Dorsolateral prefrontal cortex (tissue), 122 donors: ENCODE measurements at places on chromosomes 12 and 14.

GRCh38 chr14:55297611-55298499 is 26.6 kb downstream of the FBXO34 start:
- no peak for DNase-seq

GRCh38 chr12:4723226-4723625 is 3.0 kb downstream of the GALNT8 start:
- no peak for DNase-seq

GRCh38 chr12:26460361-26460760 is 265.0 kb downstream of the SSPN start:
- no peak for DNase-seq

GRCh38 chr12:49885663-49886461 is 17.8 kb downstream of the FAIM2 start:
- no peak for DNase-seq

GRCh38 chr12:5295996-5296395 is 135.9 kb upstream of the NTF3 start:
- DNase-seq, result no peak

- no peak for DNase-seq
Measured at GRCh38 chr12:104680070-104680469, 223.3 kb downstream of the CHST11 start.

GRCh38 chr12:2575245-2575644 is 219.5 kb upstream of the FKBP4 start:
- no peak for DNase-seq

DNA sequence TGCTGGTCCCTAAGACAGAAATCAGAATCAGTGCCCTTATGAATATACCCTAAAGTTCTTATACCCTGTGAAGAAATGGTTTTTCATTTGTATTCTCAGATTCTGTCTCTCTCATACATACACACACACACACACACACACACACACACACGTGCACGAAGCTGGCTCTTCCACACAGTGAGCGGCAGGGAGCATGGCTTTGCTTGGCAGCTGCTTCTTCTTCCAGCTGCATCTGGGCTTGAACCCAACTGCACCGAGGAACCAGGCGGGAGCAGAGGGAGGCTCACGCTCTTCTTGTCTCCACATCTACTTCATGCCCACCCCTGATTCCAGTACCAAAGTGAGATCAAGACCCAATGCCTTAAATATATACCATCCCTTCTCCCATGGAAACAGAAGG is 19.4 kb downstream of the GRIN2B start:
- no peak for DNase-seq

GRCh38 chr12:39395866-39396265 is 47.1 kb downstream of the KIF21A start:
- no peak for DNase-seq

DNA sequence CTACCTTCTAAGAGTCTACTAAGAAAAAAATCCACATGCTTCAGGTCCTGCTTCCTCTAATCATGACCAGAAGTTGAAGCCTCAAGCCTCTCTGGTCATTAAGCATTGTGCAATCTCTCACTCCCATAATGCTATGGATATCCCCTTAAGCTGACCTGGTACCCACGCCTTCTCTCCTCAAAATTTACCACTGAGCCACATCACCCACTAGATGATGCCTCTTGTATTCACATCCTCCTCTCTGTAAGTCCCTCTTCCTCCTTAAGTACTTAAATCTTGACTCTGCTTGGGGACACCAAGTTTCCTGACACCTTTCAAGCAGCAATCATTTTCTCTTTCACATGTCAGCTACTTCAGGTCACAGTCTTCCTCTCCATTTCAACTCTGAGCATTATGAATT is 9.8 kb downstream of the GALNT4 start:
- no peak for DNase-seq

DNA sequence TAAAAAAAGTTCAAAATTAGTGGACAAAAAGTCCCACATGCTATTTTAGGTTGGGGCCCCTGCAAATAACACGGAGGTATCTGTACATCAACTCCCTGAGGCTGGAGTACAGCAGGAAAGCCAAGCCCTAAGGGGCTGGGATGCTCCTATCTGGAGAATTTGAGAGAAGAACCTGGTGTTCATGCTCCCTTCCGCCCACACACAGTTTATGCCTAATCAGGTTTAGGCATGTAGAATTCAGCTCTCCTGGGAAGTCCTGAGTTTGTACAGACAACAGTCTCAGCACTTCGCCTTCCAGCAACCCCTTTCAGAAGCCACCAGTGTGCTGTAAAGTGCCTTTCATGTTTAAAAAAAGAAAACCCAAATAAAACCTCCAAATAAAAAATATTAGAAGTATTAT is 237.3 kb upstream of the GRIP1 start:
- DNase-seq, result no peak

GRCh38 chr14:92534932-92535643 is 21.5 kb downstream of the RIN3 start:
- no peak for DNase-seq

- no peak for DNase-seq
Measured at GRCh38 chr12:113257564-113257963, 36.3 kb downstream of the TPCN1 start.

GRCh38 chr14:104787736-104788135 is 7.8 kb downstream of the AKT1 start:
- no peak for DNase-seq

GRCh38 chr14:38931969-38932652 is 170.9 kb downstream of the SEC23A start:
- DNase-seq, result no peak

GRCh38 chr12:2306735-2307134 is 253.9 kb downstream of the CACNA1C start:
- DNase-seq, result no peak

- no peak for DNase-seq
Measured at GRCh38 chr12:15200641-15201040, 20.6 kb downstream of the RERG start.

DNA sequence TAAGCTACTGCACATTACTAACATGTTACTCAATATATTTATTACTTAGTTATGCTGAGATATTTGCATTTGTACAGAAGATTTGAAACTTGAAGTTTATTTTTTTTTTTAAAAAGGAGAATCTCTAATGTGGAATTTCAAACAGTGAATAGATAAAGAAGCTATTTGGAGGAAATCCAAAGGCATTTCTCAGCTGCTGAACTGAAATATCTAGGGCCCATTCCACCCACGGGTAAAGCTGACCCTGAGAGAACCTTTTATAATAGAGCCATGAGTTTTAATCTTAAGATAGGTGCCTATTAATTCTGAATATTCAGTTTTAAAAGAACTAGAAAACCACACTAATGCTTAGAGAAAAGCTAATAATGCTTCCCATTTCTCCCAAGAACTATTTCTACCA is 225.4 kb upstream of the CAND1 start:
- DNase-seq, result no peak

DNA sequence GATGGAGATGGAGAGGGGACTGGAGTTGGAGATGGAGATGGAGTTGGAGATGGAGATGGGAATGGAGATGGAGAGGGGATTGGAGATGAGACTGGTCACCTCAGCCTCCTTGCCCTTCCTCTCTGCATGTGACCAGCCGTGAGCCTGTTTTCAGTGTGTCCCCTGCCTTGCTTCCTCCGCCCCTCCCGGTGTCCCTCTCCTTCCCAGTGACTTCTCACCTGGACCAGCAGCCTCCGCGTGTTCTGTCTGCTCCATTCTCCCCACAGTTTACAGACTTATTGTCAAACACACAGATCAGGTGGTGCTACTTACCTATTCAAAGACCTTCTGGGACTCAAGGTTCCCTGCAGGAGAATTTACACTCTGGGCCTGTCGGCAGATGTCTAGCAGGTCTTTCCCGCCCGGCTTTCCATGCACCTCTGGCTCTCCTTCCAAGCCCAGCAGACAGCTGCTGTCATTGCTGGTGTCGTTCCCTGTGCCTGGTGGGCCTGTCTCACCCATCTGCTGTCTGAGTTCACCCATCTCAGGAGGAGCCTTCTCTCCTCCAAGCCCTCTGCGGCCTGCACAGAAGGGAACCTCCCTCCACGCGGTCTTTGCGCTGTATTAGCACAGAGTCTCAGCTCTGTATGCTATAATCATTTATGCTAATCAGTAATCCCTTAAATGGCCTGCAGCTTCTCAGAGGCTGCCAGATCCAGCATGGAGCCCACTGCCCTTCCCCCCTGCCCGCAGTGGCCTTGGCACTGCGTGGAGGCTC is 62.1 kb downstream of the ADGRD1 start:
- no peak for DNase-seq

GRCh38 chr12:23221066-23221465 is 596.1 kb downstream of the ETNK1 start:
- DNase-seq, result no peak

- no peak for DNase-seq
Measured at GRCh38 chr12:6529291-6529737, 5.0 kb upstream of the GAPDH start.

DNA sequence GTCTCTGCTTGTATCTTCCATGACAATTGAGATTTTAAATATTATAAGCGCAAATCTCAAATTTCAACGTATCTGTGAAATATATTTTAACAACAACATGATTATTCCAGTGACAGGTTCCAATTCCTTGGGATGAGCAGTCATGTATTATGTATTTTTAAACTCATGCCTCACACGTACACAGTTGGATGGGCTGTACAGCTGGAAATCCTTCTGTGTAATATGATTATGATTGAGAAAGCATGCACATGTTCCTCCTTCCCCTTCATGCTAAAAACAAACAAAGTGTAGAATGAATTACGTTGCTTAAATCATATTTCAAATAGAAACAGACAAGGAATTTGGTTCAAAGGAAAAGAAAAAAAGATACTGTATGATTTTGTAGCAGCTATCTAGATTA is 428.3 kb downstream of the TMTC2 start:
- DNase-seq, result no peak

GRCh38 chr12:79983986-79984620 is 49.2 kb upstream of the PPP1R12A start:
- DNase-seq, result no peak

GRCh38 chr12:104526751-104527150 is 70.0 kb downstream of the CHST11 start:
- DNase-seq, result no peak

DNA sequence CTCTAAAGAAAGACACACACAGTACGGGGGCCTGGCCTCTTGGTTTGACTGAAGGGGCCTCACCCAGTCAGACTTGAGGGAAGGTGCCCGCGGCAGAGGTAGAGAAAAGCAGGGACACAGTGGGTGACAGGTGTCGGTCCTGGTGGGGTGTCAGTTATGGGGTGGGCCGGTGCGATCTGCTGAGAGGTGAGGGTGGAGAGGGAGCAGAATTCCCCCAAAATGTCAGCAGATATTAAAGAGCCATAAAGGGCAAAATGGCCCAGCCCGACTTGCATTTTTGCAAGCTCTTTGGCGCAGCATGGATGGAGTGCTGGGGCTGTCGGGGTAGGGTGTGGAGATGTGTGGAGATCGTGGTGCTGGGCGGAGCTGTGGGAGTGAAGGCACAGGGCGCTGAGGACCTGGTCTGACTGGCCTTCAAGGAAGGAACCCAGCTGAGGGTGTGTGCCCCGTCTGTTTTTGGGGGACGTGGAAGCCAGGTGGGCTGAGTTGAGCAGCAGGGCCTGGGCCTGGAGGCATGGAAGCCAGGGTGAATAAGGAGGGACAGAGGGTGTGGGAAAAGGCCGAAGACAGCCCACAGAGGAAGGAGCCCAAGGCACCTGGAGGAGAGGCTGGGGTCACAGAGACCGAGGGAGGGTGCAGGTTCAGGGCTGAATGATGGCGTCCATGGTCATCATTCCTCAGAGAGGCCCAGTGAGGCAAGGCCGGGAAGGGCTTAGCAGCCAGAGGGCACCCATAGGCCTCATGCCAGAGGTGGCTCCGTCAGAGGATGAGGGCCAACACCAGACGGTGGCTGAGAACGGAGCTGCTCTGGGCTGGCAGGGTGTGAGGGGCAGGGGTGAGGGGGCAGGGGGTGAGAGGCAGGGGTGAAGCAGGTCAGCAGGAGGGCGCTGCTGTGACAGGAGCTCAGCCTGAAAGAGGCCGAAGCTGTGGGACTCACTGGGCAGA is 48.2 kb upstream of the DYNC1H1 start:
- no peak for DNase-seq

DNA sequence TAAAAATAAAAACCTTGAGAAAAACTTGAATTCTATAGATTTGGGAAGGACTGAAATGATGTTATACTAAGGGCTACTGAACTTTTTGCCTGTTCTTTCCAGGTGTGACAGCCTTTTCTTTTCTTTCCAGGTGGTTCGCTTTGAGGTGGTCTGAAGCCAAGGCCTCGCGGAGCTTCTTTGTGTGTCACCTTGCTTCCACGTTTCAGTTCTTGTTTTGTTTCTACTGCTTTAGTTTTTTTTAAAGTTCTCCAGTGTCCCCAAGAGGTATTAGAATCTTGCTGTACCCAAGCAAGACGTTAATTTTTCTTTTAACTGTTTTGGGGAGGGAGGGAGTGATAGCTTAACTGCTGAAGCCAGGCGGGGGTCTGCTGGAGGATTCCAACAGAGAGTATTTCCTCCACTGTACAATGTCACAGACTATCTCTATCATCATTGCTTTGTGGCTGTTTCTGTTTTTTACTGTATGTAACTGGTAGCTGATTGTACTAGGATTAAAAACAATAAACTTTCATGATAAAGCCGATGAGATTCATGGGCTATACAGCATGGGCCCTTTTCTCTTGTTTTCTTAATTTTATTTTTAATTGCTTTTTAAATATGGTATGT is 40.2 kb downstream of the PROX2 start:
- no peak for DNase-seq

DNA sequence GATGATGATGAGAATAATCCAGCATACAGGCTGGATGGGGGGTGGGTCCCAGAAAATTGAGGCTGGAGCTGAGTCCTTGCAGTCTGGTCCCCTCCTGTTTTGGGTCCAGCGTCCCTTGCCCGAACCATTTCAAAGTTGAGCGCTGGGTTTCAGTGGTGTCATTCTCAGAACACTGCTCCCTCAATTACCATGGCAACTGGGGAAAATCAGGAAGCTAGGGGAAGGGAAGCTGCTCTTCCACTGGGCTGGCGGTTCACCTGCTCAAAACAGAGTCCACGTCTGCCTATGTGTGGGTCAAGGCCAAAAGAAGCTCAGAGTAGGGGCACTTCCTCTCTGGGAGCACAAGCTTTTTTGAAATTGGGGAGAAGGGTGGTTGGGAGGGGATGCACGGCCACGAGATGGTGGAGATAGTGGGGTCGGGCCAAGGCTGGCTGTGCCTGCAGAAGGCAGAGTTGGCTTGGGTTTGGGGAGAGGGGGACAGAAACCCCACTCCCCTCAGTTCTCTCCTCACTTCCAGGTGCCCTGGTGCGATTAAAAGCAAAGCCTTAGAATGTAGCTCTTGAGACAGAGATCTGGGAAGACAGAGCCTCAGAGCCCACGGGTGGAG is 1.7 kb upstream of the NOS1 start:
- no peak for DNase-seq

- DNase-seq, result no peak
Measured at GRCh38 chr12:98156697-98157096, 358.7 kb upstream of the TMPO start.

GRCh38 chr12:124663771-124664366 is 96.5 kb upstream of the NCOR2 start:
- DNase-seq, result peak; percentile 82

DNA sequence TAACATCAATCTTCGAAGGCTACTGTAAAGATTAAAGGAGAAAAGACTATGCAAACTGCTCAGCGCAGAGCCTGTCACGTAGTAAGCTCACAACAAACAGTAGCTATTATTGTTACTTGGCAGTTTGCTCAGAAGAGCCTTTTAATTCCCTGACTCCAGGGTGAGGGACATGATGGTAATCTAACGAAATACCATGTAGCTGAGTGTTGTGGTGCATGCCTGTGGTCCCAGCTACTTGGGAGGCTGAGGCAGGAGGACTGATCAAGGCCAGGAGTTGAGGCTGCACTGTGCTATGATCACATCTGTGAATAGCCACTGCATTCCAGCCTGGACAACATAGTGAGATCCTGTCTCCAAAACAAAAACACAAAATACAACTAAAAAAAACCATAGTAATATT is 22.8 kb downstream of the HEBP1 start:
- DNase-seq, result no peak
